ENCODE measurements at places on chromosomes 1 and 21.

- DNase-seq = no peak
These were observed 17.8 kb downstream of the POFUT2 start for GRCh38 chr21:45269861-45270260.

- no peak for DNase-seq
These were observed 155.4 kb upstream of the KCND3 start for GRCh38 chr1:112144733-112145426.

DNA sequence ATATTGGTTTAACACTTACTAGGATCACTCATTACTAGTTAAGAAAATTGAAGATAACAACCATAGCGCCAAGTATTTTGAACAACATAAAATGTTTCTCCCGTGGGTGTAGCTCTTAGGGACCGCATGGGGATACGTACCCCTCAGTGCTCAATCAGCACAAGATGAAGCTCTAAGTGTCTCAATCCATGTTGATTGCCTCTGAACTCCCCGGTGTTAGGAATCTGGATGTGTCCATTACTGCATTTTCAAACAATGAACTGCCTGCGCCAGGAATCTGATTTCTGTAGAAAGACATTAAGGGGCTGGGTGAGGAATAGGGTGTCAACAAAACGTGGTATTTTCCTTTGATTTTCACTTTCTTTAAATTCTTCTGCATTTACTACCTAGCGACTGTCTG lies 100.2 kb downstream of the LMO4 start:
- no peak for DNase-seq

DNA sequence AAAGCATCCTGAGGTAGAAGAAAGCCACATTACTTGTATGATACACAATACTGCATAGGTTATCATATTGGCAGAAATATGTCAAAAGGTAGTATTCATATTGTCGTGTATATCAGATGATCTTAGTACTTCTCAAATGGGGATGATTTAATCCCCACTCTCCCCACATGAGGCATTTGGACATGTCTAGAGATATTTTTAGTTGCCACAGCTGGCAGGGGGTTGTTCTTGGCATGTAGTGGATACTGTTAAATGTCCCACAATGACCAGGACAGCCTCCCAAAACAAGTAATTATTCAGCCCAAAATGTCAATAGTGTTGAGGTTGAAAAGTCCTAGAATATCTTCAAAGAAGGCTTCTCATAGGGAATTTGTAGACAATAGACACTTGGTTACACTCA lies 162.8 kb downstream of the NEGR1 start:
- DNase-seq = no peak

DNA sequence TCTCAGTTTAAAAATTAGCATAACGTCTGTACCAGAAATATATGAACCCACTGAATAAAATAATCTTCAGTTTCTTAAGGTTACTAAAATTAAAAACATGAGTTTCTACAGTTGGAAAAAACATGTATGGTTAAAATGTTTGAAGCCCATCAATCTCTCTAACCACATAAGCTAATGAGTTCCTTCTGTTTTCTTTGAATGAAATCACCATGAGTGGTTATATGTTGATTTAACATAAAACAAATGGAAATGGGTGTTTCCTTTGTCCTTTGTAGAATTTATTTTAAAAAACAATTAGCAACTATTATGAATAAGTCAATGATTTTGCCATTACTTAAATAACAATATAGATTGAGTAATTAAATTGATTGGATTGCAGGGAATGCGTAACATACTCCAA lies 3.0 kb upstream of the ADGRL2 start:
- no peak for DNase-seq

DNA sequence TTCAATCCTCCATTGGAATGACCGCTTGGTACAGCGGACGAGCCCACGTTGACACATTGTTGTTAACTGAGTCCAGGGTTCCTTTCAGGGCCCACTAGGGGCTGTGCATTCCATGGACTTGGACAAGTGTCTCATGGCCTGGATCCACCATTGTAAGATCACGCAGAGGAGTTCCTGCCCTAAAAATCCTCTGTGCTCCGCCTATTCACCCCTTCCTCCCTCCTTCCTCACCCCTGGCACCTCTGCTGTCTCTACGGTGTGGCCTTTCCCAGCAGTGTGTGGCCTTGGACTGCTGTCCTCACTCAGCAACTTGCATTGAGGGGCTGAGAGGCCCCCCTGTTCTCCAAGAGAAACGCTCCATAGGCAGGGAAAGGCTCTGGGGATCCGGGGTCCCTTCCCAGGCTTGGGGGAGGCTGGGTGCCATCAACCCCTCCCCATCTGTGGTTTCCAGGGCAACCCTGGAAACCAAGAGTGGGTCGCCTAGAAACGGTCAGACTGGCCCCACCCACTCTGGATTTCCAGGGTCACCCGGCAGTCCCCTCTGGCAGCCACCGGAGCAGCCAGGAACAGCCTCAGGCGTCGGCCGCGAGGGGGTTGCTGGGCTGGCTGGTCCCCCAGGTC lies 50.9 kb downstream of the MEGF6 start:
- no peak for DNase-seq

DNA sequence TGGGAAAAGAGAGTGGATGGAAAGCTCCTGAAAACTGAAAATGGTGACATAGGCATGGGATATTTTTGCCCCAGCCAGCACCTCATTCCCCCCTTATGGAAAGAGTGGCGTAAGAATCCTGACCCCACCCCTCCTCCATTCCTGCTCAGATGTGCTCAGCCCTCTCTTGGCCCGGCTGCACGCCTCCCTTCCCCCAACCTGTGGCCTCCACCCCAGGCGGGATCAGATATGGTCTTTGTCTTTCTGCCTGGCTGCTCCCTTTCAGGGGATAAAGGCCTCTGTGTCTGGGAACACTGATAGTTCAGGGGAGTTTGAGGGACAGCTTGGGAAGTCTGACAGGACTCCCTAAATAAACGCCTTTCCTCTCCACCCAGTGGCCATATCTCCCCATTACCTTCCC lies 49.8 kb downstream of the KIRREL1 start:
- DNase-seq = peak; percentile 46

DNA sequence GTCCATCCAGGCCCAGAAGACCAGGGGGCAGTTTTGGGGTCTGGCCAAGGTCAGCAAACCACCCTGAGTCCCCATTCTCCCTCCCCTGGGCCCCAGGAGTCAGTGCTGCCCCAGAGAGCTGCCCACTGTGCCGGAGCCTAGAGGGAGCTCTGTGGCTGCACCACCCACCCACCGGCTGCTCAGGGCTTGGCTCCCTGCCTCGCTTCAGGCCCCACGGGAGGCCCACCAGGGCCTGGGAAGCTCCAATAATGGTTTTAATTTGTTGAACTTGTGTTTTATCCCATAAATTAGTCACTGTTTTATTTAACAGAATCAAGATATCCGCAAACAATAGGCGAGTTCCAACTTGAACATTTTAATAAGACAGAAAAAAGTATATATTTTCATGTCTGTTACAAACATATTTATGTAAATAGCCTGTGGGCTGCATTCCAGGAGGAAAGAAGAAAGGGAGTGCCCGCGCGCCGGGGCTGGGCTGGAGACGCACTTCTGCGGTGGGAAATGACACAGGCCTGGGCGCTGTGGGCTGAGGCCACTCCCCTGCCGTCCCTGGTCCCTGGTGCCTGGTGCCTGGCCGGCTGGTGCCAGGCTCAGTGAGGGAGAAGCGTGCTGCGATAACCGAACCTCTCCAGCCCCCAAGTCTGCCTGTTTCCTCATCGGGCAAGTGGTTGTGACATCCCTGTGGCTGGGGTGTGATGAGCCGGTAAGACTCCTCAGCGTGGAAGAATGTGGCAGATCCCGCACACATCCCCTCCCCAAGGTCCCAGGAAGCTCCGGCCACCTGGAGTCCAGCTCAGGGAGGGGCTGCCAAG lies 160.5 kb downstream of the PEX14 start:
- DNase-seq = no peak

- no peak for DNase-seq
These were observed 55.4 kb downstream of the NPHP4 start for GRCh38 chr1:5936621-5937372.

DNA sequence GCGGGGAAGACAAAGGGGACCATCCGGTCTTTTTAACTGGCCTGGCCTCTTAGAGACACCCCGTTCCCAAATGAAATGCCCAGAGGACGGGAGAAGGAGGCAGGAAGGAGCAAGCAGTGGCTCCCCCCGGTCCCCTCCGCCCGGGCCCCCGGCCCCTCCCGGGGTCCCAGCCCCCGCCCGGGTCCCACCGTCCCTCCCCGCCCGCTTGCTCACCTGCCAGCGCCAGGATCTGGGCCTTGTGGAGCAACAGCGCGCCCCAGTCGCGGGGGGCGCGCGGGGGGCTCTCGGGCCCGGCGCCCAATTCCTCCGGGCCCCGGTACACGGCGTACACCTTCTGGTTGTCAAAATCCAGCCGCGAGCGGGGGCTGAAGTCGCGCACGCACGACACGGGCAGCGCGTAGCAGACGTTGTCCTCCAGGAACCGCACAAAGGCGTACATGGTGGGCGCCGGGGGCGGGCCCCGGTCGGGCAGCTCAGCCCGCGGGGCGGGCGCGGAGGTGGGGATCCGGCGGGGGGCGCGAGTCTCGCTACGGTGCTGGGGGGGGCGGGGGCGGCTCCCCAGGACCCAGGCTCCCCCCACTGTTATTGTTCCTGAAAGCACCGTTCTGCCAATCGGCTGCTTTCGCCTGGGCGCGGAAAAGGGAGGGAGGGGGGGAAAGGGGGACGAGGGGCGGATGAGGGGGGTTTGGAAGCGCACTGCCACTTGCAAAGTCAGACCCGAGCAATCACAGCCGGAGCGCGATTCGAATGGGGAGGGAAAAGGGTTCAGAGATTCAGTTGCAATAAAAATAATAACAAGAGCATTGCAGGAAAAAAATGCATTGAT lies at the start of gene BEND5:
Gene BEND5 (minus strand): TSS at position 499 of the 826 bp plus-strand sequence. CDS start 60 bp downstream, at position 439.
- DNase-seq = no peak

- DNase-seq = no peak
These were observed 182.8 kb downstream of the PSMG1 start for GRCh38 chr21:39000496-39000895.

GRCh38 chr1:63868268-63868781 lies 94.5 kb downstream of the ROR1 start:
- no peak for DNase-seq

- no peak for DNase-seq
These were observed 22.5 kb upstream of the SIKE1 start for GRCh38 chr1:114803001-114803400.

- no peak for DNase-seq
These were observed 24.7 kb downstream of the STX6 start for GRCh38 chr1:180997843-180998504.

DNA sequence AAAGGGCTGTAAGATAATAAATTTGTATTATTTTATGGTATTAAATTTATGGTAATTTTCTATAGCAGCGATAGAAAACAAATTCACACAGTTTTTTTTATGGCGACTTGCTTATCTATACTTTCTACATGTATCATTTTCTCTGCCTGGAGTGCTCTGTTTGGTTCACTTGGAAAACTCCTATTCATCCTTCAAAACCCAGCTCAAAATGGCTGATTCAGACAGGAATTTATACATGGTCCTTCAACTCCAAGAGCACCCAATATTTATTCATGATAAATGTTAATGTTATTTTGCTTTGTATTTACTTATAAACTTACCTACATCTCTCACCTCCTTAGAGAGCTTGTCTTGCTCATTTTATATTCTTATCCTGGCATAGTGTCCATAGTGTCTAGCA lies 55.6 kb upstream of the SSX2IP start:
- no peak for DNase-seq

DNA sequence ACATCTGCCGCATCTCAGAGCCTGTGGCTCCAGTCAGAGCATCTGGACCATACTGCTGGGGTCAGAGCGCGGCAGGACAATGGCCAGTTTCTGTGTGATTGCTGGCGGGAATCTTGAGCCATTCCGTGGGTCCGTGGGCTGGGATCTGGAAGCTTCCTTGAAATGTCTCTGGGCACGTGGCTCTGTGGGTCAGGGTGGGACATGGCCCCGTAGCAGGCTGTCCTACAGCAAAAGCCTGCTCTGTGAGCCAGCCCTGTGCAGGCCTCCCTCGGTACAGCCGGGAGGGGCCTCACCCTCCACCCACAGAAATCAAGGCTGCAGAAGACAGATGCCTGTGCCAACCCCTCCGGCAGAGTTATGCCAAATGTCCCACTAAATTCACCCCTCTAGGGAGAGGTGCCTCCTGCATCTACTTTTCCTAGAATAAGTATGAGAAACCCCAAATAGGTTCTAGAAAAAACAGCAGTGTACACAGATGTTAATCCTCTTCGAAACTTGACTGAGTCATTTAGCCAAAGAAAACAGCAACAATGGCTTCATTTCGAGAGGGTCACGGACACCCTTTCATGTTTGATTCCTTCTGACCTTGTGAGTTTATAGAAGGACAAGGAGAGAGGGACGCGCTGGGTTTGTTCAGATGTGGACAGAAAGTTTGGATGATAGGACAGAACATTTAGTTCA lies 27.8 kb downstream of the COL18A1 start:
- no peak for DNase-seq

DNA sequence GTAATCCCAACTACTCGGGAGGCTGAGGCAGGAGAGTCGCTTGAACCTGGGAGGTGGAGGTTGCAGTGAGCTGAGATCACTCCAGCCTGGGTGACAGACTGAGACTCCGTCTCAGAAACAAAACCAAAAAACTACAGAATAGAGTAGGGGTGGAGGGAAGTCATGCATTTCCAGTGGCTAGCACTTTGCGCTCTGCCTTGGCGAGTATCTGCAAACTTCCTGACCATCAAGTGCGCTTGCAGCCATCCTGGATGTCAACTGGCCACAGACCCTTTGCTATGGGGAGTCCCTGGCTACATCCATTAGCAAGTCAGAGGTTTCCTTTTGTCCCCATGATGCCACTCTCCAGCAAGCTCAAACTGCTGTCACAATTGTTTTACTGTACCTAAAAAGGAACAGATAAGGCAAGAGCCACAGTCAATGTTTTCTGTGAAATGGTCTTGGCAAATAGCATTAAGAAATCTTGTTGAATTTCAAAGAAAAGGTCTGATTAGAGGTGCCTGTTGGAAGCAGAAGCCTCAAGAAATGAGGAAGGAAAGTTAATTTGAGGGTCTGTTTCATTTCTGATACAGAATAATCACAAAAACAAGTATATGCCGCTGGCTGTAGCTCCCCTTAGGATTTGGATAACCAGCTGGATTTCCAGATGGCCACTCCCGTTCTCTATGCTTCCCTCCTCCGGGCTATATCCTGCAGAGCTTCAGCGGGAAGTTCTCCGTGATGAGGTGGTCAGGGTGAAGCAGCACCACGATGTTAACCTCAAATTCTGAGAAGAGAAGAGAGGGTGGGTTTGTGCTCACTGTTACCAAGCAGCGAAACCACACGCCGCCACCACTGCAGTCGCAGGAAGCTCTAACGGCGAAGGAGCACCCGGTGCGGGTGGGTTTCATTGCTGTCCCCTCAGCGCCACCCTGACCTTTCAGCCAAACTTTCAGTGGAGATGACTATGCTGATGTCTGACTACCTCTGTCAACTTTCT lies 42.0 kb downstream of the VPS26C start:
- peak; percentile 97 for DNase-seq

DNA sequence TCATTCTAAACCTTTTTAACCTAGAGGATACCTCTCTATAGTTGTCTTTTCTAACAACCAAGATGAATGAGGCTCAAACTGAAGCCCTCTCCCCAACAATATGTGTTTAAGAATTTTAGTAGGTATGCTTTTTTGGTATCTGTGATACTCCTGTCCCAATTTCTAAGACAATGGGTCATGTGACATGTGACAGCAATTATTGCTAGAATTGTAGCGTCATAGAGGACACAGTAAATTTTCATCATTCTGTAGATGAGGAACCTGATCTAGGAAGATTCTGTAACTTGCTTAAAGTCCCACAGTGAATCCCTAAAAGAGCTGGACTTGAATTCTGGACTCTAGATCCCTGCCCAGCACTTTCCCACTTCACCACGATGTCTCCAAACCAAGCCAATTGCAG lies 11.6 kb upstream of the CASQ1 start:
- no peak for DNase-seq

GRCh38 chr1:19457607-19458006 lies 27.7 kb downstream of the CAPZB start:
- DNase-seq = no peak

- DNase-seq = no peak
These were observed 96.4 kb downstream of the RUNX1 start for GRCh38 chr21:34952701-34953100.
